ENCODE measurements at places on chromosomes 6 and 20. TPM values are rescaled to one million over a fixed set of nuclear protein-coding genes. Genes with fewer than 3 reads are reported as not detected.
A peak's percentile ranks its signal among the peaks of the same experiment; 100 is the strongest.

GRCh38 chr6:11424395-11425034 lies 113.0 kb upstream of the TMEM170B start:
- DNase-seq: peak; percentile 90

GRCh38 chr6:76351275-76351674 lies 278.8 kb upstream of the IMPG1 start:
- DNase-seq: peak; percentile 0

GRCh38 chr6:41720262-41720620 lies 15.2 kb downstream of the TFEB start:
- no peak for DNase-seq

DNA sequence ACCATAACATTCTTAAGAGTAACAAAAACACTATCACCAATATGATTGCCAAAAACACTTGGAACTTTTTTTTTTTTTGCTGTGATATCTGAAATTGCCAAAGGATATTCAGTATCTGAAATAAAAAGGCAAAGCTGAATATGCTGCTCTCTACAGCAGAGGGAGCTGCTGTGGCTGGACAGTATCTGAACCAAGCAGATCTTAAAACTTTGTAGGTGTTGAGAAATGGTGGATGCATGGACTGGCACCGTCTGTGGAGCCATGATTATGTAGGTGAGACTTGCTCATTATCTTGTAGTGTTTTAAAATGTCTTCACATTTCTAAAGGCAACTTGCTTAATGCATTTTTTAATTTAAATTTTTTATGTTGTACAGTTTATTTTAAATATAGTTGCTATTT lies 9.2 kb downstream of the PDCD2 start:
- peak; percentile 33 for DNase-seq

DNA sequence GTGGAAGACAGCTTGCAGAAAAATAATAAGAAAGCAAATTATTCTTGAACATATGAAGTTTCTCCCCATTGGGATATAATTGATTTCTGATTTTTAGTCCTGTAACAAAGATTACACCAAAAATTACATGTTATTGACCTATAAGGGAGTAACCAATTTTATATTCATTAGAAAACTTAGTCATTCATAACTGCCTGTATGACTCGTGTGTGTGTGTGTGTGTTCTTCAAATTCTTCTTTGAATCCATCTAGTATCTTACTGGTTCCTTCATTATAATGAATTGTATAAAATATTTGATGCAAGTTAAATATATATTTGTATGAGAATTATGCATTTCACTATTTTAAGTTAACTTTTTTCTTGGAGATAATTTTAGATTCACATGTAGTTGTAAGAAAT lies 310.4 kb downstream of the HAO1 start:
- peak; percentile 2 for DNase-seq

DNA sequence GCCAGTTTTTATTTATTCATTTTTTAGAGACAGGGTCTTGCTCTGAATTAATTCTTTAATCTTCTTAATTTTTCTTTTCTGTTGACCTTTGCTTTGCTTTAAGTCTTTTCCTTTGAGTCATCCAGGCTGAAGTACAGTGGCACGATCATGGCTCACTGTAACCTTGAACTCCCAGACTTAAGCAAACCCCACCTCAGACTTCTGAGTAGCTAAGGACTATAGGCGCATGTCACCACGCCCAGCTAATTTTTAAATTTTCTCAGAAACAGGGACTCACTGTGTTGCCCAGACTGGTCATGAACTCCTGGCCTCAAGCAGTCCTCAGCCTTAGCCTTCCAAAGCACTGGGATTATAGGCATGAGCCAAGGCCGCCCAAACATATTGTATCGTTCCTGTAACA lies 71.3 kb upstream of the GNRH2 start:
- DNase-seq: no peak

DNA sequence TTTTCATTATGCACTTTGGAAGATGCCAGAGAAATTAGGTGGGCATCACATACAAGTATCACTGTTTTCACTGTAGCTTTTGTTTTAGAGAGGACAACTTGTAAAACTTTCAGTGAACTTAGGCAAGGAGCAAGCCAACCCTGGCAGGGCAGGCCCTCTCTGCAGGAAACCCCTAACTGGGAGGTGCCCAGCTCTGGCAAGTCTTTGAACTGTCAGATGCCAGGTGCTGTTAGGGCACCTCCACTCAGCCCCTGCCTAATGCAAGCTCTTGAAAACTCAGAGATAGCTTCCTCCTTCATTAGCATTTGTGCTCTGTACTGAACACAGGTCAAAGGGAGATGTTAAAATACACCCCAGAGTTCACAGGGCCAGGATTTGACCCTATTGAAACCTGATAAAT lies 774.2 kb upstream of the FLRT3 start:
- no peak for DNase-seq

DNA sequence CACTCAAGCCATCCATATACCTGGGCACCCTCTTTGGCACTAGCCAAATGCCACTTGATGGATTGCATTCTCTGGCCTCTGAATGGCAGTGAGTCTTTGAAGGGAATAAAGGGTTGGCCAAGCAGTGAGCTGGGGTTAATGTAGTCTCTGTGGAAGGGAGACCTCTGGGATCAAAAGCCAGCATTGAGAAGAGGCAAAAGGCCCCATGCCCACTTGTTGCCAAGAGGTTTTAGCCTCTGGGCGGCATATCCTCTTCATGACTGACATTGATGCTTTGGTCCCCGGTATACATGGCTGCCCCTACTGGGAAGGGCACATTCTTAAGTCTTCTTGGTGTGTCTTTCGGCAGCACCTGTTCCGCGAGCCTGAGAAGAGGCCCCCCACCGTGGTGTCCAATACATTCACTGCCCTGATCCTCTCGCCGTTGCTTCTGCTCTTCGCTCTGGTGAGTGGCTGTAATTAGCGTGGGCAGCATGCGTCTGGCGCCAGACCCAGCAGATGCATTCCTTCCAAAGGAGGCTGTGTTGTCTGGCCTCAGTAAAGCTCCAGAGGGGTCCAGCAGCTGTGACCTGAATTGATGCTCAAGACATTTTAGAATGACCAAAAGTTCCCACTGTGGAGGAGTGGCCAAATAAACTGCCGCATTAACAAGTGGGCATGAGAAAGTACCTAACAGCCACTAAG lies 29.5 kb downstream of the GHRH start:
- no peak for DNase-seq

SEMG1 gene
- not detected for total RNA-seq

TRIM10 gene
- not detected for total RNA-seq

APOBEC2 gene
- total RNA-seq: not detected

CBFA2T2 gene
- total RNA-seq: 5.3 TPM

GHRH gene
- not detected for total RNA-seq

GSTA2 gene
- not detected for total RNA-seq
